Activated CD8-positive, alpha-beta memory T cell treated with anti-CD3 and anti-CD28 coated beads, Interleukin-2, amount 10 ng/mL, durations not matched to agents 7 days and 5 days (primary cell): ENCODE measurements at places on chromosomes 4 and X. TPM values are rescaled to one million over a fixed set of nuclear protein-coding genes. Genes with fewer than 3 reads are reported as not detected.

ARHGEF38 gene
- total RNA-seq, result not detected

P2RY4 gene
- 0.23 TPM for total RNA-seq

AFM gene
- not detected for total RNA-seq

RNF212 gene
- 1.2 TPM for total RNA-seq

FGF16 gene
- total RNA-seq, result not detected

ODAPH gene
- 3.8 TPM for total RNA-seq

PDGFRA gene
- total RNA-seq, result not detected

TBX22 gene
- total RNA-seq, result not detected

ADAMTS3 gene
- total RNA-seq, result not detected

MCF2 gene
- total RNA-seq, result 0.23 TPM

XAGE1A gene
- not detected for total RNA-seq

MAGEB18 gene
- total RNA-seq, result not detected

EPGN gene
- not detected for total RNA-seq

ANK2 gene
- 2.4 TPM for total RNA-seq

RIBC1 gene
- 0.61 TPM for total RNA-seq

SCD5 gene
- total RNA-seq, result 8.2 TPM

NXF2 gene
- total RNA-seq, result not detected

MUC7 gene
- total RNA-seq, result not detected

ARHGEF6 gene
- 108 TPM for total RNA-seq

MAGEB10 gene
- total RNA-seq, result not detected

CT45A3 gene
- total RNA-seq, result not detected

CCDC158 gene
- not detected for total RNA-seq

ELOVL6 gene
- total RNA-seq, result 27.5 TPM

CCNQ gene
- total RNA-seq, result 17.5 TPM

PAPSS1 gene
- 32.0 TPM for total RNA-seq

MAGED1 gene
- 30.3 TPM for total RNA-seq

NHSL2 gene
- 2.2 TPM for total RNA-seq

RAB9B gene
- 0.26 TPM for total RNA-seq

ERCC6L gene
- total RNA-seq, result 14.1 TPM

CASK gene
- 40.0 TPM for total RNA-seq

ABLIM2 gene
- total RNA-seq, result 0.19 TPM

ANXA10 gene
- not detected for total RNA-seq

CENPE gene
- 56.6 TPM for total RNA-seq
